ENCODE measurements at places on chromosomes 7 and 10.

DNA sequence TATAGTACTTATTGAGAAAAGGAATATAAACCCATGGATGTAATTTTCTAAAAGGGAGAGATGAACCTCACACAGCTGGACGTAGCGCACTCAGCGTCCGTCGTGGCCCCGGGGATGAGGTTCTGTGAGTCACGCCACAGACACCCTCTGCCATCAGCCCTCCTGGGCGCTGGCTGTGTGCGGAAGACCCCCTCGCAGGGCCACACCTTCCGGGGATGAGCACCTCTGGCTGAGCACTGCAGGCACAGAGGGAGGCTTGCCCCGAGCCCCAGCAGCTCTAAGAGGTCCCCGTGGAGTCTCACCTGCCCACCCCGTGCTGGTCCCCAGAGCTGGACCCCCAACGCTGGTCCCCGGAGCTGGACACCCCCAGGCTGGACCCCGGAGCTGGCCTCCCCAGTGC is 215.8 kb downstream of the PTPRN2 start:
- no peak for DNase-seq

DNA sequence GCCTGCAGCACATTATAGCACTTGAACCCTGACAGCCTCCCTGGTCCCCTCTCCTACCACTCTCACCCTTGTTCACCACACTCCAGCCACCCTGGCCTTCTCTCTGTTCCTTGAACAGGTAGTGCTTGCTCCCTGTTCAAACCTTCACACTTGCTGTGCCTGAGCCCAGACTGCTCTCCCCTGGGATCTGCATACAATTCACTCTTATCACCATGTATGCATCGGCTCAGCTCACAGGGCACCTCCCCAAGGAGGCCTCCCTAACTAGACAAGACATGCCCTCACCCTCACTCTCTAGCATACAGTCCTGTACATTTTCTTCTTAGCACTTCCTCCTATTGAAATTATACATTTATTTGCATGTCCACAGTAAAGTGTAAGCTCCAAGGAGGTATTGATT is 59.3 kb downstream of the FAM13C start:
- no peak for DNase-seq

GRCh38 chr10:15015451-15015850 is 28.3 kb upstream of the OLAH start:
- no peak for DNase-seq

DNA sequence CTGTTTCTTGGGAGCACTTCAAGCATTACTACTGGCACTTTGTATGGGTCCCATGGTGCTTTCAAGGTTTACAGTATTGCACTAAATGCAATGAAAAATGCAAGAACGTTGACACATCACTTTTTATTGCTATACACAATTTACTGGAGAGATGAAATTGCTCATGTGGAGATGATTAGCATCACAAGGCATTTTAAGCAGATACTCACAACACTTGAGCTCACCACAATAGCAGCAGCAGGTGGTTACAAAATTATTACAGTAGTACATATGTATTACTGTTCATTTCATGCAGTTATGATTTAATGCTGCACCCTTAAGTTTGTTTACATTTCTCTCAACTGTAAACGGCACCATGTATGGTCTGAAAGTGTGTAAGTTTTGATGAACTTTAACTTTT is 537.7 kb downstream of the GRM8 start:
- no peak for DNase-seq

DNA sequence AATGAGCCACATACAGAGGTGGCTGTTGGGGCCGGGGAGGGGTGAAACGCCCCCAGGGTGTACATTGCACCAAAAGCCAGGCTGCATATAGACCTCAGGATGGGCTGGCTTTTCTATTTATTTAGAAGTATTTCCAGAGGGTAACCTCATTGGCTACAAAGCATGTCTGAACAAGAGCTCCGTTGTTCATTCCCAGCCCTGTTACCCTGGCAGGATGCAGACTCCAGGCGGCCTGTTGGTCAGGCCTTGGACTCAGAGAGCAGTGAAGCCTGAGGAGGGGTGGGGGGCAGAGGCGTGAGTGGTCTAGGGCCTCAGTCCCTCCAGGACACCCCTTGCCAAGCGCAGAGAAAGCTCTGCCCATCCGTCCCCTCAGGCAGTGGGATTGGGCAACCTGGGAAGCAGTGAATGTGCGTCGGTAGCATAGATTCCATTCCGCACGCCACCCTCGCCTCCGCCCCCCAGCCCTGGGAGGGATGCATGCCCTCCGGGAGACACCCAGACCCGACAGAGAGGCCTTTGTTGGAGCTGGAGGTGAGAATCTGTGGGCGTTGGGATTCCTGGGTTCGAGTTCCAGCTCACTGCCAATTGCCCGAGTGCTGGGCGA is 41.9 kb downstream of the TCF7L2 start:
- DNase-seq: peak; percentile 85

DNA sequence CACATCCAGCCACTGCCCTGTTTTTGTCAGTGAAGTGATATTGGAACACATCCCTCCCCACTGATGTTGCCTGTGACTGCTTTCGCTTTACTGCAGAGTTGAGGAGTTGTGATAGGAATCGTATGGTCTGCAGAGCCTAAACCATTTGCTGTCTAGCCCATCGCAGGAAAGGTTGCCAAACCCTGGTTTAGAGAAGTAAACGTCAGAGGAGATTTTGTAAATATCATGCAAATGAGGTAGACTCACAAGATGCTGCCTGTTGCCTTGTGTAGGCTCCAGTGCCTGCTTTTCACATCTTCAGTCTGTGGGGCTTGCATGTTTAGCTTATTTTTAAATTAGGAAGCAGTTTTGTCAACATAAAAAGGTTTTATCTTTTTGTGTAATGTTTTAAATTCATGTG is 107.1 kb downstream of the TRRAP start:
- no peak for DNase-seq

- DNase-seq: no peak
Observed at GRCh38 chr10:22250897-22251660, 33.3 kb upstream of the EBLN1 start.

DNA sequence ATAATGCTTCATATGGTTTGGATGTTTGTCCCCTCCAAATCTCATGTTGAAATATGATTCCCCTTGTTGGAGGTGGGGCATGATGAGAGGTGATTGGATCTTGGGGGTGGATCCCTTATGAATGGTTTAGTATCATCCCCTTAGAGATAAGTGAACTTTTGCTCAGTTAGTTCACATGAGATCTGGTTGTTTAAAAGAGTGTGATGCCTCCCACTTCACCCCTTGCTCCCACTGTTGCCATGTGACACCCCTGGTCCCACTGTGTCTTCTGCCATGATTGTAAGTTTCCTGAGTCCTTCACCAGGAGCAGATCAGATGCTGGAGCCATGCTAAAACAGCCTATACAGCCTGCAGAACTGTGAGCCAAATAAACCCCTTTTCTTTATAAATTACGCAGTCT is 13.1 kb upstream of the AUTS2 start:
- DNase-seq: no peak

DNA sequence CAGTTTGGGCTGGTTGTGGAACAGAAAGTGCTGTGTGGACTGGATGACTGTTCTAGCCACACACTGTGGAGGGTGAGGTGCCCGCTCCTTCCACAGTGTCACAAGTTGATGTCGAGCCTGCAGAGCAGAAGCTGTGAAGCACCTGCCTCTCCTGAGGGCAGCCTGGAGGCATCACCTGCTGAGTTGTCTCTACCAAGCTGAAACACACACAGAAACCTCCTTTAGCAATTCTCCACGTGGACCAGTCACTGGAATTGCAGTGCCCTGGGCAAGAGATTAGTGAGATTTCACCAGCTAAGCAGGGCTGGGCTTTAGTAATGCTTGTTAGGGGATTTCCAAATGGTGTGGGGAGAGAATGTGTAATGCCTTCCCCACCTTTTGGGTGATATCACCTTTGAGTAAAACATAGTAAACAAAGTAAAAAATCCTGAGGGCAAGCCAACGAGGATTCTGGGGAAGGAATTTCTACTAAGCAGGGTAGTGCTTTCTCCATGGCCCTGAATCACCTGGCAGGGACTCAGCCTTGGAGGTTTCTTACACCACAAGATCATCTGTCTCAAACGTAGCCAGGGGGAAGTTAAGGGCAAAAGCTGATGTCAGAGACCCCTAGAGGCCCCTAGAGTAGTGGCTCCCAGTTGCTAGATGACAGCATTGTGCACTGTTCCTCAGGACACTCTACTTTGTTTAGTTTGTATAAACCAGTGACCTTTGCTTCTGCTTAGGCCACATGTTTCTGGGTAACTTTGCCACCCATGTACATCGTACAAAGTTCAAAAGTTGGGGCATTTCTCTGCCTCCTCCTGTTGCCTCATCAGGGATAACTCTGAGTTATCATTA is 233.1 kb upstream of the IGFBP3 start:
- DNase-seq: peak; percentile 71

All from islet precursor cell (in vitro differentiated cells).